CD4-positive, alpha-beta T cell treated with Interleukin-10 for 1 hour (primary cell): ENCODE measurements at places on chromosomes 3 and 15.

- no peak for DNase-seq
Measured at GRCh38 chr15:97473627-97474026, 486.9 kb upstream of the ARRDC4 start.

DNA sequence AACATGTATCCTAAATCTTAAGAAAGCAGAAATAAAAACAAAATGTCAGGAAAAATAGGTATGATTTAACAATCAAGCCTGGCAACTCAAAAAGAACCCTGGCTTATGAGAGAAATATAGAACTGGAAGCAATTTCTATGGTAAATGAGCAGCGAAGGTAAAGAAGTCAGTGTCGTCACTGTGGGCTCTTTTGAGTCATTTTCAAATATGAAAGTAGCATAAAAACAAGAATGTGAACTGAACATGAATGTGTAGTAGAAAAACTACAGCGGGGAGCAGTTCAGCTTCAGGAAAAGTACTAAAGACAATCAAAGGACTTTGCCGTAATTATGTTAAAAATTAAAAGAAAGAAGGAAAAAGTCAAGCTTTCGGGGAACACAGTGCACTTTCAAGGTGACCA, 17.5 kb downstream of the LSG1 start:
- DNase-seq, result no peak

DNA sequence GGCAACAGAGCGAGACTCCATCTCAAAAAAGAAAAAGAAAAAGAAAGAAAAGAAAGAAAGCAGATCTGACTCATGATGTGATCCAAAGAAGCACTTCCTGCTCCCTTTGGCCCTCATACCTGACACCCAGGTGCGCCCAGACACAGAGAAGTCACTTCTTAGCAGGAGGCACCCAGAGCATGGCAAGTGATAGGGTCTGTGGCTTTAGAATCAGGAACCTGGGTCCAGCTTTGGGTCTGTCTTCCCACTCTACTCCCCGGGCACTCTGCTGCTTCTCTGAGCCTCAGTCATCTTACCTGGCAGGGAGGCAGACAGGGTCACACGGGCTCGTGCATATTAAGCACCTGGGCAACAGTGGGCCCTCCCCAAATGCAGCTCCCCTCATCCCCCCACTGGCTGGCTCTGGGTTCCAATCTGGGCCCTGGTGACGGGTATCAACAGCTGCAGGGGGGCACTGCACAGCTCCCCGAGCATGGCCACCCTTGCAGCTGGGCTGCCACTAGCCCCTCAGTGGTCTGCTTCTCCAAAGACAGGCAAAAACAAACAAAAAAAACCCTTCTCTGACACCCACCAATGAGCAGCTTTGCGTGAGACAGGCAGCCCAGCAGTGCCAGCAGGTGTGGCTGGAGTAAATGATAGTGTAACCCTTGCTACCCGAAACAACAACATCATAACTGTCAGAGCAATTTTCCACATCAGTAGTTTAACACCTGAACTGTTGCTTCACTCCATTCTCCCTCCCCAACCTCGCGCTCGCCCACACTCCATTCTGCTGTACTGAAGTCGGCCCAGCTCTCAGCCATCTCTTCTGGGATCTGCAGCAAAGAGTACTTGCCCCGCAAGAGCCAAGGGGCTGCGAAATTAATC, 99.8 kb downstream of the MEGF11 start:
- DNase-seq, result no peak

GRCh38 chr3:117079997-117080396, 370.4 kb downstream of the TUSC7 start:
- no peak for DNase-seq

DNA sequence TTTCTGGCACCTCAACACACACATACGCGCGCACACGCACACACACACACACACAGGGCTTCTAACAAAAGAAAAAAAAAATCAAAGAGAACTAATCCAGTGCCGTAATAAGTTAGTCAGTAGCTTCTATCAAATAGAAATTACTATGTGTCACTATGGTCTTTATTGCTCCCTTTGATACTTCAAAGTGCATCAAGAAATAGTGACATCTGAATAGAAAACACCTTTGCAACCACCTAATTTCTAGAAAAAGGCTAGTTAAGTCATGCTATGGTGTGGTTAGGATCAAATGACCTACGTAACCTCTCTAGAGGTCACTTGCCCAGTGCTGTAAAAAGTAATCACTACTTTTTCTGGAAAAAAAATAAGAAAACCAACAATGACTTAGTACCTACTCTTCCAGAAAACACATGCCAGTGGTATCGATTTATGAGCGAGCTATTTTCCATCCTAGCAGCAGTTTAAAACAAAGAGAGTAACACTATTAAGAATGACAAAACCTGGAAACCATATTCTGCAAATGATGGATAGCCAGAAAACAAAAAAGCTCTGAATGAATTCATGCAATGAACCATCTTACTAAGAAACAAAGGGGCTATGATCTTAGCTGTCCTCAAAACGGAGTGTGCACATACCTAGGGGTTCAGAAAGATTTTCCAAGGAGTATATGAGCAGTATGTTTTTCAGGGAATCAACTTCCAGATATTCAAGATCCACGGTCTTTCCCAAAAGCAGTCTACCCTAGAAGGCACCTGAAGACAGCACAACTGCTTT, 6.8 kb downstream of the AVEN start:
- no peak for DNase-seq
